IgD-negative memory B cell (primary cell): ENCODE measurements at places on chromosomes 1 and 21. TPM values are rescaled to one million over a fixed set of nuclear protein-coding genes. Genes with fewer than 3 reads are reported as not detected.

Gene FAM151A
- polyA plus RNA-seq, result not detected

Gene BCAR3
- 2.7 TPM for polyA plus RNA-seq

Gene AZIN2
- 0.80 TPM for polyA plus RNA-seq

Gene THEM5
- not detected for polyA plus RNA-seq

Gene PDZK1IP1
- polyA plus RNA-seq, result 1.1 TPM

Gene KLHL12
- polyA plus RNA-seq, result 15.3 TPM

Gene MPZ
- polyA plus RNA-seq, result not detected

Gene CIART
- not detected for polyA plus RNA-seq

Gene XCL1
- polyA plus RNA-seq, result 0.43 TPM

Gene GPR37L1
- 0.11 TPM for polyA plus RNA-seq

Gene TFAP2E
- 0.31 TPM for polyA plus RNA-seq

Gene NEGR1
- not detected for polyA plus RNA-seq

Gene NBPF1
- polyA plus RNA-seq, result 15.5 TPM

Gene TBX19
- 2.5 TPM for polyA plus RNA-seq

Gene DDR2
- polyA plus RNA-seq, result 0.43 TPM

Gene AIM2
- 187 TPM for polyA plus RNA-seq

Gene LRRC39
- polyA plus RNA-seq, result not detected

Gene CHIA
- 1.0 TPM for polyA plus RNA-seq

Gene C1orf53
- polyA plus RNA-seq, result not detected

Gene PTBP2
- polyA plus RNA-seq, result 6.6 TPM

Gene PTPRU
- not detected for polyA plus RNA-seq

Gene DNAJC6
- polyA plus RNA-seq, result 1.1 TPM

Gene CDC7
- polyA plus RNA-seq, result 1.8 TPM

Gene TEDDM1
- polyA plus RNA-seq, result 0.08 TPM

Gene GBP1
- polyA plus RNA-seq, result 9.3 TPM

Gene RHBG
- polyA plus RNA-seq, result not detected

Gene C1orf115
- 13.7 TPM for polyA plus RNA-seq

Gene RGS18
- 3.0 TPM for polyA plus RNA-seq

Gene S100A8
- polyA plus RNA-seq, result 28.0 TPM

Gene CYP4Z1
- polyA plus RNA-seq, result not detected

Gene OR10J5
- polyA plus RNA-seq, result not detected

Gene MRTO4
- 34.9 TPM for polyA plus RNA-seq

Gene FLG2
- not detected for polyA plus RNA-seq

Gene GSTM1
- not detected for polyA plus RNA-seq

Gene FCRL1
- 141 TPM for polyA plus RNA-seq

Gene SLFNL1
- 0.20 TPM for polyA plus RNA-seq

Gene CFAP141
- not detected for polyA plus RNA-seq

Gene F13B
- polyA plus RNA-seq, result not detected

Gene RAB7B
- polyA plus RNA-seq, result not detected

Gene CFAP74
- polyA plus RNA-seq, result not detected

Gene LIX1L
- 12.8 TPM for polyA plus RNA-seq

Gene DIPK1A
- polyA plus RNA-seq, result 29.2 TPM

Gene ENAH
- 0.04 TPM for polyA plus RNA-seq

Gene NHLH2
- polyA plus RNA-seq, result not detected
